Right hindlimb (tissue), 1 donor: ENCODE measurements at places on chromosomes 6 and 20.

- no peak for DNase-seq
Measured at GRCh38 chr6:116411284-116411623, 40.5 kb downstream of the DSE start.

- no peak for DNase-seq
Measured at GRCh38 chr20:3237958-3238615, 903 bp downstream of the SLC4A11 start.

DNA sequence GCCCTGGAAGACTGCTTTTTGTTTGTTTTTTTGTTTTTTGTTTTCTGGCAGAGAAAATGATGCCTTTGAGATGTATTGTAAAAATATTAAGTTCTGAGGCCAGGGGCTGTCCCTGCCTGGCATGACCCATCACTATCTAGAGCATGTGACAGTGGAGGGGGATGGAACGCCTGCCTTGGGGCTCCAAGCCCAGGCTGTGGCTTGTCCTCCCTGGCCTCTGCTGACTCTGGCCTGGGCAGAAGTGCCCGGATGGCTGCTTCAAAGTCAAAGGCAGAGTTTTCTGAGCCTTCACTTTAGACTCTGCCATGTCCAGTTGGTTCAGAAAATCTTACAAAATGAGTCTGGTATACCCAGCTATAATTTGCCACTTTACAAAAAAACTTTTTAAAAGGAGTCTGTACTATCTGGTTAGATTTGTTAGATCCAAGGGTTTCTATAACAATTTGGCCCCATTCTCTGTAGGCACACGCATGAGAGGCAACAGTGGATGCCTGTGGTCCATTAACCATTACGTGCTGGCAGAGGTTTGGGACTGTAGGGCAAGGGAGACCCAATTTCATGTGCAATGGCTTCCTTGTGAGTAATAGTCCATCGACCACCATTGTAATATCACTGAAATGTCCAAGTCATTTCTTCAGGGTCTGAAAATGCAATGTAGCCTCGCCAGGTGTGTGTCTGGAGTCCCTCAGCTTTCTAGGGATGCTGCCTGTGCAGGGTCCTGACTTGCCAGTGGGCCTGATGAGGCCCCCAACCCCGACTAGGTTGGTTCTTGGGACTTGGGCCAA, 8.3 kb downstream of the PPP1R3G start:
- DNase-seq = no peak

DNA sequence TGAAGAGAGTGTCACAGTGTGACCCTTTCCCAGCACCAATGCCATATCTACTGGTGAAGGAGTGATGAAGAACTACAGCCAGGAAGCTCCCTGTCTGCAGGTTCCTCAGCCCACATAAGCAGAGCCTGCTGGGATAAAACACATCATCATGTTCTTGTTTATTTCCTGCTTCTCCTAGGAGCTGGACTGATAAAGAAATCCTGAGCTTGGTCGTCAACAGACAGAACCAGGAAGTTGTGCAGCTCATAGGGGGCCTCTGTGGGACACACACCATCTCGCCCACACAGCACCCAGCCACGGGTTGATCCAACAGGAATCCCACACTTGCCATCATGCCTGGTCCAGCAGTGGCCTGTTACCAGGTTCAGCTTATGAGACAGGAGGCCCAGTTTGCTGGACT, 2.8 kb upstream of the CSTL1 start:
- DNase-seq = no peak

DNA sequence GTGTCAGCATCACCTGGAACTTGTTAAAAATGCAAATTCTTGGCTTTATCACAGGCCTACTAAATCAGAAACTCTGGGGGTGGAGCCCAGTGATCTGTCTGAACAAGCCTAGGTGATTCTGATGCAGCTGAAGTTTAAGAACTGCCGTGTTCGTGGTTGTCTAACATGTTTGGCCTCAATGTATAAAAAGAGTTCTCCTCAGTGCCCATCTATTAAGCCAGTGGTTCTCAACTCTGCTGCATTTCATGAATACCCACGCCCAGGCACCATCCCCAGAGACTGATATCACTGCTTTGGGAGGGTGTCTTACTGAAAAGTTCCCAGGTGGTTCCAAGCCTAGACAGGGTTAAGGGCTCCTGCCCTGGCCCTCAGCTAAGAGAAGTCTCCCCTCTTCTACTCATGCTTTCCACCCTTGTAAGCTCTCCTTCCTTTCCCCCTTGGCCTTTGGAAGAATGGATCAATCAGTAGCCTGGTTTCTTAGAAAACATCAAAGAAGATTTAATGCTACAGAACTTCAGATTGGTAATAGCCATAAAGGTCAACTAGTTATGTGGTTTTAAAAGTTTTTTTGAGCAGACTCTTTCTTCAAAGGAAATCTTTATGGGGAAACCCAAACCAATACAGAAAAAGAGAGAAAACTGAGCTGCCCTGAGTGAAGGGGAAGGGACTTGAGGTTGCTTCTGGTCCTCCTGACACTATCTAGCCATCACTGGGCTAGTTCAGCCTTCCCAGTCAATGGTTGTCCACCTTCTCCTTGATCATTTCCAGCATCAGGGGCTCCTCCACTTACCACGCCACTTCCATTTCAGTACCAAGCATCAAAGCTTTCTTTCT, 38.9 kb upstream of the TNFAIP3 start:
- no peak for DNase-seq

- DNase-seq = no peak
Measured at GRCh38 chr6:98944598-98945081, 3.1 kb downstream of the FBXL4 start.
